ENCODE measurements at places on chromosomes 6 and 20. TPM values are rescaled to one million over a fixed set of nuclear protein-coding genes. Genes with fewer than 3 reads are reported as not detected.

Gene ANKRD66
- total RNA-seq, result not detected

Gene MUCL3
- 168 TPM for total RNA-seq

Gene PRDM1
- 6.4 TPM for total RNA-seq

Gene MOXD1
- total RNA-seq, result 4.5 TPM

Gene GTSF1L
- not detected for total RNA-seq

Gene SLC4A11
- 0.37 TPM for total RNA-seq

Gene WFDC10B
- 4.3 TPM for total RNA-seq

Gene DNAH8
- not detected for total RNA-seq

Gene NFATC2
- total RNA-seq, result 11.4 TPM

Gene TTLL9
- not detected for total RNA-seq

Gene HAO1
- not detected for total RNA-seq

Gene CYP39A1
- total RNA-seq, result 7.9 TPM

Gene GSTA3
- total RNA-seq, result not detected

Gene OR12D3
- total RNA-seq, result not detected

Gene KIF6
- total RNA-seq, result 0.37 TPM

Gene GFOD1
- total RNA-seq, result 29.4 TPM

Gene PLG
- total RNA-seq, result not detected

Gene KIZ
- total RNA-seq, result 18.2 TPM

Gene PNLDC1
- not detected for total RNA-seq

Gene OPN5
- total RNA-seq, result not detected
